ENCODE measurements at places on chromosomes 16 and 17.

GRCh38 chr17:39305978-39306377 lies 80.2 kb upstream of the STAC2 start:
- no peak for DNase-seq

DNA sequence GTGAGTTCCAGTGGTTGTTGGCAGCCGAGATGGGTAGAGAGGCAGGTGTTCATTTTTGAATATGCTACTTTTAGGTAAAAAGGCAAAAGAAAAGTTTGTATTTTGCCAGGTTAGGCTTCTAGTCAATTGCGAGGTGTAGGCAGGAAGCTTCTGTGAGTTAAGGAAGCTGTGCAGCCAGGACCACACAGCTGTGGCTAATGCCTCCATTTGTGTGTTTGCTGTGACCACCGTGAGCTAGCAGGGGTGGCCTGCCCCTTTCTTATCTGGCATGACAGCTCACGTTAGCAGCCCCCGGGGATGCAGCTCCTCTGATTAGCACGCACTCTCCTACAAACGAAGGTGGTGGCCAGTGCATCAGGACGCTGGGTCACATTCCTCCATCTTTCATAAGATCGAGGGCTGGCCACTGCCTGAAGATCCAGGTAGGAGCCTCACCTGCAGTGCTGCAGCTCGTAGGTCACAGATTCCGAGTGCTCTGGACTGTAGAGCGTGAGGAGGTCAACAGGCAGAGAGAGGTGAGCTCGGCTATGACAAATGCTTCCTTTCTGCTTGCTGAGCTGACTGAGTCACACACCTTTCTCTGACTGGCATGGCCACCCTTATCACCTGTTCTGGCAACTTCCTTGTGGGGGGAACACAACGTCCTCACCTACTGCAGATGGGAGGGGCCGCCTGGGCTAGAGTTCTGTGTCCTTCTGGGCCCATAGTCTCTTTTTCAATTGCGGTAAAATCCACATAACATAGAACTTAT lies 244.4 kb downstream of the HS3ST3B1 start:
- DNase-seq = no peak

DNA sequence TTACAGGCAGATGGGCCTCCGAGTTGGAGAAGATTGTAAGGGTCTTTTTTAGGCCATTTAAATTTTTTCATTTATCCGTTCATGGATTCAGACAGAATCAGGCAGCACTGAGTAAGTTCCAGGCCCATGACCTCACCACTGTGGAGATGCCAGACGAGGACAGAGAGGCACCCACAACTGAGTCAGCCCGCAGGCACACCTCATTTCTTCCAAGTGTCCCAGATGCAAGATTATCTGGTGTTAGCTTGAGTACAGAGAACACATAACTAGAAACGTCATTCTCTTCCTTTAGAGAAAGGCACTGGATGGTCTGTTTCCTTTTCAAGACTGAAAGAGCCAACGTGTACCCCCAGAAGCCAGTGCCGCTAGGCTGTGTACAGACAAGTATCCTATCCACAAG lies 16.9 kb downstream of the CLEC16A start:
- DNase-seq = no peak

- no peak for DNase-seq
Measured at GRCh38 chr17:50163843-50164696, 1.7 kb upstream of the SGCA start.

DNA sequence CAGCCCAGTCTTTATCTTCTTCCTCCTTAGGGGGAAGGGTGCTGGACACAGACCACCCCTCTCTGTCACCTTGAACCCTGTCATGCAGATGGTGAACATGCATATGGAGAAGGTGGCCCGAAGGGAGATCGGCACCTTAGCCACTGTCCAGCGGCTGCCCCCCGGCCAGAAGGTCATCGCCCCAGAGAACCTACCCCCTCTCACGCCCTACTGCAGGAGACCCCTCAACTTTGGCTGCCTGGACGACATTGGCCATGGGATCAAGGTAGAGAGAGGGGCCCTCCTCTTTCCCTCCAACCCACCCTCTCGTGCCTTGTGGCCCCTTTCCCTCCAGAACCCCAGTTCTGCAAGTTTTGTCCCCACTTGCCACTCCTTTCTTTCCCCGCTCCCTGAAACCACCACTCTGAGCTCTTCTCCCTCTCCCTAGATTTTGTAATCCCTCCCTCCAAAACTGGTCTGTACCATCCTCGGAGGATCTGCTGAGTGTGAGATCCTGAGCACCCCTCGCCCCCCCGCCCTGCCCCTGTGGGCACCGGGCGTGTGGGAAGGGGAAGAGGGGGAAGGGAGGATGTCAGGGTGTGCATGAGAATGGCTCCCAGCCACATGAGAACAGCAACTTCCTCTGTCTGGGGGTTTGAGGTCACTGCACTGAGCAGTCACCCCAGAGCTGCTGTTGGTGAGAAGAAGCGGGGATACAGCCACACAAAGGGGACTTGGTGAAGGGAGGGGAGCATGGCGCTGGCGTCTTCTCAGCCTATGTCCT lies 7.3 kb downstream of the ABI3 start:
- DNase-seq = no peak

DNA sequence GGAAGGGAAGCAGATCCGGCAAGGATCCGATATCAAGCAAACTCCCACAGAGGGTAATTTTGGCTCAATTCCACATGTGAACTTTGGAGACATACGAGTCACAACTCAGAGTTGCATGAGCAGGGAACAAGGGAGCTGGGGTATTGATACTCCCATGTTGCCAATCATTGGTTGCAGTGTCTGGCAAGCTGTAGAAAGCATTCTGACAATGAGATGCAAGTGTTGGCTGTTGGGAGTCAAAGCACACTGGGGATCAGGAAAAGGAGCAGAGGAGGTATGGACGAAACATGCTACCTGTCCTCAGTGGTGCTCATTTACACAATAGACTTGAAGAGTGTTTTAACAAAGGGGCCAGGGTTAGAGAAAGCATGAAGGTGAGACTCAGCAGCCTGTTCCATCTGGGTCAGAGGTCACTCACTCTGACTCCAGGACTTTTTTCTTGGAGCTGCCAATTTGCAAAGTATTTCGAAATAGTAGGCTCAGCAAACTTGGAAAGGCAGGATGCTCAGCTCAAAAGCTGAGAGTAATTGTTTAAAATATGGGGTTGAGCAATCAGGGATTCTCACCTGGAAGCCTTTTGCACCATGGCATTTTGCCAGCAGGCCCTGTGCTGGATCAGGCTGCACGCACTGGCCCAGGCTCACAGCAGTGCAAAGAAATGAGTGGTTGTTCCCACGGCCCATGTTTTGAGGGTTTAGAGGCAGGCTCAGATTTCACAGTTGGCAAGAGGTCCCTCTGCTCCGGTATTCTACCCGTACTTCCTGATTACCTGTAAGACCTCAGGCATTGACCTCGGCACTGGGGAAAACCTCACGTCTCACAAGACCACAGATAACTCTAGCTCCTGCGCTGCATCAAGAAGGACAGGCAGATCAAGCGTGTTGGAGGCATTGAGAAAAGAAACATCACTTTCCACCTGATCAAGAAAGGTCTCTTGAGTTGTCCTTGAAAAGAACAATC lies 17.6 kb upstream of the NKD1 start:
- no peak for DNase-seq

- DNase-seq = no peak
Measured at GRCh38 chr16:77946823-77947222, 75.5 kb upstream of the CLEC3A start.

GRCh38 chr16:68936736-68937631 lies 93.7 kb downstream of the TANGO6 start:
- DNase-seq = no peak

- DNase-seq = no peak
Measured at GRCh38 chr17:40399185-40399584, 18.5 kb downstream of the TOP2A start.

- no peak for DNase-seq
Measured at GRCh38 chr17:50096092-50096491, 941 bp downstream of the PDK2 start.

DNA sequence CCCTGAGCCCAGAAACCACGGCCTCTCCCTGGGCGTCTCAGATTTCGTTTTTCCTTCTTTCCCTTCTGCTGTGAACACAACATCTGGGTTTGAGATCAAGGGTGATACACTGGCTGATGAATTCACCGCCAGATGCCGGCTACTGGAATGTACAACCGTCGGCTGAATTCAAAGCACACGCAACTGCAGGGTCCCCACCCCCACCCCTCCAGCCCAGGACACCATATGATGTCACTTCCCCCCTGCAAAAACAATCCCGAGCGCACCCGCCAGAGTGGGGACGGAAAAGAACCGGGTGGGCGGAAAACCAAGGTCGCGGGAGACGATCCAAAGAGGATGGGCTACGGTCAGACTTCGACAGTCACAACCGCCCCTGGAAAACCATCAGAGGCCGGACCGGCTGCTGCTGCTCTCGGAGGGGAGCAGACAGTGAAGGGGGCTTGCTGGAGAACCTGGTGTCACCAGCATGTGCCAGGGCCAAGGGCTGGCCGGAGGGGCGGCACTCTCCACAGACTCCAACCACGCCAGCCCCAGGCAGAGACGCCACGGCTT lies 23.3 kb downstream of the CEP295NL start:
- no peak for DNase-seq

GRCh38 chr17:71032746-71033273 lies 863.5 kb downstream of the KCNJ2 start:
- DNase-seq = no peak

DNA sequence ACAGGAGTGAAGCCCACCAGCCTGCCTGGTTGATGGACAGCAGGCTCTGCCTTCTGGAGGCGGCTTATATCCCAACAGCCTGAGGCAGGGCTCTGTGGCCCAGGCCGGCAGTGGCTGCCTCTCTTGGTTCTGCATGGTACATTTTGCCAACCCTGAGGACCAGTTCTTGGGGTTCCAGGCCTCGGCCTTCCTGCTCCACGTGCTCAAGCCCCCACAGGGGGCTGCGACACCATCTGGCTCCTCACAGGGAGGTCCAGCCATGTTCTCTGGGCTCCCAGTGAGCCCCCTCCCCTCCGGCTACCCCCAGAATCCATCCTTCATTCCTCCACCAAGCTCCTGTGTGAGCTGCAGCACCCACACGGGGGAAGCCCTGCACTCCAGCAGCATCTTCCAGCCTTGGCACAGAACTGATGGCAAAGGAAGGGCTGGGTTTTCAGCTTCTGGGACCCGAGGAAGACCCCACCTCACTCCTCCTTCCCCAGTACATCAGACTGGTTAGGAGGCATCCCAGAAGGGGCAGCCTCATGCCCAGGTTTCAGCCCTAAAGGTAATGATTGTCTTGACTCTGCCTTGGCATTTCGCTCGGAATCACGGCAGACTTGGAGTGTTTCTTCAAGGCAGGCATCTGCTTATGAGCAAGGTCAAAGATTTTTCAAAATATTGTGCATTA lies 231.2 kb downstream of the CPPED1 start:
- no peak for DNase-seq

DNA sequence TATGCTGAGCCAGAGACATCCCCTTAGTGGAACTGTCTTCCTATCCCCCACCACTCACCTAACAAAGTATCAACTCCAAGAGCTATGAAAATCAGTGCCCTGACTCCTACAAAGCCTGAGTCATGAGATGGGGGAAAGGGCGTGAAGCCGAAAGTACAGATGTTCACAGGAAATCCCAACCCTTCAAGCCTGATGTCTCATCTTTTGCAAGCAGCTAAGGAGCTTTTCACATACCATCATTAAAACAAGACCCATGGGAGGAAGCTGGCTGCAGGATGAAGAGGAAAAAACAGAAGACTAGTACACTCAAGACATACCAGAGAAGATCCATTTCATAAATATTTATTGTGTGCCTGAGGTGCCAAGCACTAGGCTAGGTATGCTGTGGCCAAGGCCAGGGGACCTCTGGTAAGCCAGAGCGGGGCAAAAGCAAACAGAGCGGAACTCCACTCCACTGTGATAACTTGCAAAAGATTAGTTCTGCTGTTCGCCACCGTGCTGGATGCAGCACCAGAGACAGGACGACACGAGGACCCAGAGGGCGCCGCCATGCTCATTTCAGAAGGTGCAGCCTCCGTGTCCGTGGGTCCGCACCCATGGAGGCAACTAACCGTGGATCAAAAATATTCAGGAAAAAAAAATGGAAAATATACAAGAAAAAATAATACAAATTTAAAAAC lies 4.5 kb upstream of the MNT start:
- no peak for DNase-seq

DNA sequence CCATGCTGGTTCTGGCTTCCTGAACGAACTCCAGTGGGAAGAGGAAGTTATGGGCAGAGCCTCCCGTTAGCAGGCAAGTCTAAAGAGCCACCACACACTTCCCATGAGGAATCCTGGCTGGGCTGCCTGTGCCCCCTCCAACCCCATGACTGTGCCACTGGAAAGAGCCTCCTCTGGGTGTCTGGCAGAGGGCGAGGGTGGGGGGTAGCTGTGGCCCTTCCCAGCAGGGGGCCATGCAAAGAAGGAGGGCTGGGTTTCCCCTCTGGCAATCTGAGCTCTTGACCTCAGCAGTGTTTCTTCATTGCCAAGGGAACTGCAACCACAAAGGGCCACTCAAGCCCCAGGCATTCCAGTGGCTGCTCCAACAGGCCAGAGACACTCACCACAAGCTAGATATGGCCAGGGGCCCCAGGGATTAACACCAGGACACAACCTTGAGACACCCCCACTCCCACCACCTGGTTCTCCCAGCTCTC lies 1.7 kb upstream of the RRAD start:
- no peak for DNase-seq

DNA sequence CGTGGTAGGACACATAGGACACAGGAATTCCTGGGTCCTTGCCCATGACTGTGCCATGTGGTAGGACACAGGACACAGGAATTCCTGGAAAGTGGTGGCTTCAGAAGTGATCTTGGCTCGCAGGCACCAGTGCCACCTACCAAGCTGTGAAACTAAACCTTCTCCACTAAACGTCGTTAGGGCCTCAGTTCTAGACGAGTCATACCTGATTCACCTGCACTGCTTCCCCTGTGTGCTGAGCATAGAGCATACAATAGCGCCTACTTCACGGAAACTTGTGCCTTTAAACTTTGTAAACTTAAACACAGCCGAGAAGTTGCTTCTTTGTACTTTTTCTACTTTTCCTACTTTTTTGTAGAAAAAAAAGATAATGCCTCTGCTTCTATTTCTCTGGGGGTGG lies 4.8 kb downstream of the SOX8 start:
- no peak for DNase-seq

GRCh38 chr17:10558049-10558448 lies 8.6 kb upstream of the MYH2 start:
- DNase-seq = no peak

GRCh38 chr16:86202760-86203426 lies 303.9 kb downstream of the IRF8 start:
- no peak for DNase-seq

GRCh38 chr17:14581186-14581830 lies 280.4 kb downstream of the HS3ST3B1 start:
- DNase-seq = no peak

- DNase-seq = no peak
Measured at GRCh38 chr17:45230787-45231480, 9.2 kb downstream of the FMNL1 start.

- no peak for DNase-seq
Measured at GRCh38 chr16:12618515-12618914, 185.2 kb downstream of the CPPED1 start.
